ENCODE measurements at places on chromosomes 16 and 17.

GRCh38 chr17:77356109-77356689, 215.4 kb downstream of the SEC14L1 start:
- no peak for DNase-seq

- DNase-seq, result no peak
Observed at GRCh38 chr17:64357191-64357981, 33.3 kb downstream of the PECAM1 start.

DNA sequence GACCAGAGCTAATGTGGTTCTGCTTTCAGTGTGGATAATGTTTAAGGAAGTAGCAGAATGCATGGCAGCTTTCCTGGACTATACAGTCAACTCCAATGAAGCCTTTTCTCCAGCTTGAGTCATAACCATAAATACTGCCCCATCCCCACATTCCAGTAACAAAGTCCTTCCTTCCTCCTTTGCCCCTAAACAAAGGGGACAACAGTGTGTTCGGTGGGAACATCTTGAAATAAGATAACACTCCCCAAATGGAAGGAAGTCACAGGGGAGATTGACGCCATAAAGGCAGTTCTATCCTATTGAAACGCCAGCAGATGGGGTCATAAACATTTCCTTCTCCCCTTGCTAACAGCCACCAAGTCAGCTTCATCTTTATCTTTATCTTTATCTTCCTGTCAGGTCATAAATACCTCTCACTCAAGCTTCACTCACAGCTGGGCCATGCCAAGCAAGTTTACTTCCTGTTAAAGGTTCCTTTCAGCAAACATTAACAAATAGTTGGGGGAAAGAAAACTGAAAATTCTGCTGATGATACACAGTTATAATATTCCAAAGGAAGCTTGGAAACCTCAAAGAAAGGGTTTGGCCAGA, 136.7 kb downstream of the SNX11 start:
- DNase-seq, result no peak

DNA sequence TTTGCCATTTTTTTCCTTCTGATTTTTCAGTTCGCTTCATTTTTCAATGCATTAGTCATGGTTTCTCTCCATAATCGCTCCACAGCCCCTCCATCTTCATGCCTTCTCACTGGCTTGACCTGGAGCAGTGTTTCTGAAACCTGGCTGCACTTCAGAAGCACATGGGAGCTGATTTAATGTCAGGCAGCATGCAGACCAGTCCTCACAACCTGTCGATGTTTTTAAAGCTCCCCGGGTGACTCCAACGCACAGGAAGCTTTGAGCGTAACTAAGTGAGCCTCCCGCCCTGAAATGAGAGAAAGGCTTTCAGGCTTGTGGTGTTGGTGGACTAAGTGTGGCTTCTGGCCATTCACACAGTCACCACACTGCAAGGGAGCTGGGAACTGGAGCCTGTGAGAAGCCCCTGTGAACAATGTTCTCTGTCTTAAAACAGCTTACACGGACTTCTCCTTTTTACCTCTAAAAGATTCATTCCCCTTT, 16.8 kb upstream of the DRG2 start:
- DNase-seq, result no peak

GRCh38 chr16:87560428-87561199, 41.7 kb upstream of the JPH3 start:
- peak; percentile 13 for DNase-seq

- DNase-seq, result no peak
Observed at GRCh38 chr17:11308531-11308930, 67.5 kb downstream of the SHISA6 start.

All from stimulated activated CD4-positive, alpha-beta T cell treated with anti-CD3 and anti-CD28 coated beads, TNF-alpha, amount 100 ng/mL, for 48 hours (primary cell).